ENCODE measurements at places on chromosomes 11 and 22.

DNA sequence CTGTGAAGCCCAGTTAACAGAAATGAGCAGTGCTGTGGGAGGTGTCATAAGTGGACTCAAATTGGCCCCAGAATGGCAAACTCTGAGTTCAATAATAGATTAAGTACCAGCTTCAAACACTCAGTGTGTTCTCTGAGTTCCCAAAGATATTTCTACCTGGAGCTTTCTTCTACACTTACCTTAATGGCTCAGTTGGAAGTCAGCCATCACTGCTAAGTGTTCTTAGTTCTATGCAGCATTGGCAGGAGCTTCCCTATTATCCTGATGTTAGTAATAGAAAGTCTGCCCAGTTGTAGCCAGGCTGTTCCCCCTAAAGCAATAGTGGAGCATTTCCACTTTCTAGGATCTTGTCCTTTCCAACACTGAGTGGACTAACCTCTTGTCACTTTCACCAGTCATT lies 9.7 kb upstream of the PIK3IP1 start:
- DNase-seq, result no peak

DNA sequence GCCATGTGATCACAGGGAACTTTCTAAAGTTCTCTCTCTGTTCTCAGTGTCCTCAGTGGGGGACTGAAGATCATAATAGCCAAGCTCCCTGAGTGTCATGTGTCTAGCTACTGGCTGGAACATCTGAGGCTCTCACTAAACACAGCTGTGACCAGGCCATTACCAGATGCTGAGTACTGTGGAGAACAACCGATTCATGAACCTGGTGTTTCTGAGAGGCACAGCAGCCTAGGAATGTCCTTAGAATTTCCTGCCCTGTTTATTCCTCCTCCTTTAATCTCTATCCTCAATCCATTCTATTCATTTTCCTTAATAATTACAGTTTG lies 93.0 kb downstream of the ME3 start:
- no peak for DNase-seq

GRCh38 chr11:120884154-120885020 lies 139.5 kb upstream of the TBCEL start:
- DNase-seq, result no peak

DNA sequence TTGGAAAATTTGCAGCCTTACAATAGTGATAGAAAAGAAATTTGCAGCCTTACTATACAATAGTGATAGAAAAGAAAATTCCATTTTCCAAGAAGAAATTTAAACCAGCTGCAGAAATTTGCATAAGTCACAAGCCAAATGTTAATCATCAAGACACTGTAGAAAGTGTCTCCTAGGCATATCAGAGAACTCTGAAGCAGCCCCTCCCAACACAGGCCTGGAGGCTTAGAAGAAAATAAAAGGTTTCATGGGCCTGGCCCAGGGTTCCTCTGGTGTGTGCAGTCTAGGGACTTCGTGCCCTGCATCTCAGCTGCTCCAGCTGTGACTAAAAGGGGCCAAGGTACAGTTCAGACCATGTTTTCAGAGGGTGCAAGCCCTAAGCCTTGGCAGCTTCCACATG lies 6.0 kb downstream of the OR4A16 start:
- DNase-seq, result no peak

DNA sequence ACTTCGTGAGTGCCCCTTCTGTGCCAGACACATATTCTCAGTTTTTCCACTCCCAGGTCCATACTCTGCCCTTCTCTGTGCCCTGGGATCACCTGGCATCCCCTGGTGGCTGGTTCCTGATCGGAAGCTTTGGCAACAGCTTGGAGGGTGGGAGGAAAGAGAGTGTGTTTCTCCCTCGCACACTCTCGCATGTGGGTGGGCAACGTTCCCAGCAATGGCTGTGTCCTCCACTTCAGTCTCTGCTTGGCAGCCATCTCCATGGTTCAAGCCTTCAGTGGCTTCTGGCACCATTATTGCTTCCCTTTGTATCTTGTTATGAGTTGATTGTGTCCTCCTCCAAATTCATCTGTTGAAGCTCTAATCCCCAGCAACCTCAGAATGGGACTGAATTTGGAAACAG lies 342.7 kb upstream of the SYN3 start:
- no peak for DNase-seq

- DNase-seq, result no peak
Observed at GRCh38 chr22:34849965-34850364, 216.0 kb upstream of the ISX start.

DNA sequence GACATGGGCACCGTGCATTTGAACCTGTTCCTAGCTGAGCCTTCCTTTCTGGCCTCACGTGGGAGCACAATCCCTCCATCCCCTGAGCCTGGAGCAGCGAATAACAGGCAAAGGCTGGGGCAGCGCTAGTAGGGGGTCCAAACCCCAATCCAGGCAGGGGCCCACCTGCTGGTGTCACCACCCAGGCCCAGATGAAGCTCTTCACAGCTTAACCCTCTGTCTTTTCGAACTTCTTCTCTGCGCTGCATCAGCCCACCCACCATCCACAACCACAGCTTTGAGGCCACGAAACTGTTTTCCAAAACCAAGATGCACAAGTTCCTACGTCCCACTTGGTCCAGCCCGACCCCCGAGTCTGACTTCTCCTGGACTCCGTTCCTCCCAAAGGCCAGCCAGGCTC lies 11.5 kb downstream of the KCNC1 start:
- DNase-seq, result no peak

- no peak for DNase-seq
Observed at GRCh38 chr22:37965940-37966664, 12.6 kb downstream of the POLR2F start.

GRCh38 chr11:7890417-7891172 lies 40.5 kb downstream of the OR10A6 start:
- DNase-seq, result no peak

GRCh38 chr11:62854825-62855570 lies 15.6 kb upstream of the WDR74 start:
- no peak for DNase-seq

DNA sequence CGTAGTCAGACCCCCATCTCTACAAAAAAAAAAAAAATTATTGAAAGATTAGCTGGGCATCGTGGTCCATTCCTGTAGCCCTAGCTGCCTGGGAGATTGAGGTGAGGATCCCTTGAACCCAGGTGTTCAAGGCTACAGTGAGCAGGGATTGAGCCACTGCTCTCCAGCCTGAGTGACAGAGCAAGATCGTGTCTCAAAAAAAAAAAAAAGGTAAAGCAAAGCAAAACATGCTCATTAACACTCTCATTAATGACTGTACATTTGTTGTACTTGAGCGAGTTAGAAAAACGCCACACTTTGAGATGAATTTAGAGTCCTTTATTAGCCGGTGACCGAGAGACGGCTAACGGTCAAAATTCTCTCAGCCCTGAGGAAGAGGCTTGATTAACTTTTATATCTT lies 6.2 kb upstream of the SERHL2 start:
- DNase-seq, result no peak

- no peak for DNase-seq
Observed at GRCh38 chr11:120027546-120028180, 110.2 kb downstream of the TRIM29 start.

DNA sequence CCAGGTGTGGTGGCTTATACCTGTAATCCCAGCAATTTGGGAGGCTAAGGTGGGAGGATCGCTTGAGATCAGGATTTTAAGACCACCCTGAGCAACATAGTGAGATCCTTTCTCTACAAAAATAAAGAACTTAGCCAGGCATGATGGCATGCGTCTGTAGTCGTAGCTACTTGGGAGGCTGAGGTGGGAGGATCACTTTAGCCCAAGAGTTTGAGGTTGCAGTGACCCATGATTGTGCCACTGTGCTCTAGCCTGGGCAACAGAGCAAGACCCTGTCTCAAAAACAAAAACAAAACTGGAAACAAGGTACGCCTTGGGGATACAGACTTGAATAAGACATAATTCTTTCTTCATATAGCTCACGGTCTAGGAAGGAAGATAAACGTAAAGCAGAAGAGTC lies 63.1 kb upstream of the GRAMD1B start:
- no peak for DNase-seq

GRCh38 chr11:47891886-47892285 lies 43.7 kb upstream of the NUP160 start:
- DNase-seq, result no peak

GRCh38 chr22:34068001-34068400 lies 147.7 kb upstream of the LARGE1 start:
- DNase-seq, result no peak

GRCh38 chr11:1508491-1508891 lies 21.9 kb upstream of the MOB2 start:
- DNase-seq, result no peak

DNA sequence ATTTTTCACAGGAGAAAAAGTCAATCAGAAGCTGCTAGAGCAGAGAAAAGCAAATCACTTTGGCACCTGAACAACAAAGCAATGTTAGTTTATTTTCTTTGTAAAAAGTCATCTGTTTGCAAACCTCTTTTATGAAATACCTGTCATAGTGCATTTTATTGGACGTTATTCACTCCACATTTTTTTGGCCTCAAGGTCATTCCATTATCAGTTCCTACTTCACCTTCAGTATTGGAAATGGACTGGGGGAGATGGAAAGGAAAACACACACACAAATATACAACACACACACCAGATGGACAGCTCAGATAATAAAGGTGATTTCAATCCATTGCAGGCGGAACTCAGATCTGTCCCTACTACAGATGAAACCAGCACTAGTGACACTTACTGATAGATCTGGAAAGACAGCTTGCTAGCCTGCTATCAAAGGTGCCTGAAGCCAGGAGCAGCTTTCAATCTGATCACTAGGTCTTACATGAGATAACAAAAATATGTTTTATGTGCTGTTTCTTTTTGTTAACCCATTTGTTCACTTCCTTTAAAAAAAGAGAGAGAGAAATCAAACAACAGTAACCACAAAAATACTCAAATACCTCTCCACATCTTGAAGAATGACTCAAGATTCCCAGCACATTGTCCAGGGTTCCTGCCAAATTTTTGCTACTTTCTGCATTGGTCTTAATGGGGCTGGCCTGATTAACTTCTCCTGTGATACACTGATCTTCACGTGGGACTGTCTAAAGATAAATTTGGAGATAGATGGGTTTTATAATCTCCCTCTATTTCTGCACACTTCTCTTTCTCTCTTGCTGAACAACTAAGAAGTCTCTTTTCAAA lies 844.3 kb upstream of the TENM4 start:
- no peak for DNase-seq

- DNase-seq, result no peak
Observed at GRCh38 chr11:10329935-10330334, 25.1 kb downstream of the ADM start.

DNA sequence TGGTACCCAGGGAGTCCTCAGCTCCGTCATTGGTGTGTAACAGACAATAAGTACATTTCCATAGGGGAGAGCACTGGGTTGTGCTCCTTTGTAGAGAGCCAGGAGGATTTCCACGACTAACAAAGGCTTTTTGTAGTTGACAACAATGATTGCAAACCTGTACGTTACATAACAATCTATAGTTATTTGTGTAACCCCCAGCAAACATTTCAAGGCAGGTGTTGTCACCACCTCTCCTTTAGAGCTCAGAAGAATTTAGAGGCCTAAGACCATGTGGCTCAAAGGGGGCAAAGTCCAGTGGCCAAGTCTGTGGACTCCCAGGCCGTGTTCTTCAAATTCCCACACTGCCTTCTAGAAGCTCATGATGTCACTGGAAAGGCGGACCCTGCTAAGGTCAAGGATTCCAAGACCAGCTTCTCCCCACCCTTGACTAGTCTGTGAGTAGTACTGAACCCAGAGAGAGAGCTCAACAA lies 15.8 kb downstream of the RPL27A start:
- DNase-seq, result no peak

DNA sequence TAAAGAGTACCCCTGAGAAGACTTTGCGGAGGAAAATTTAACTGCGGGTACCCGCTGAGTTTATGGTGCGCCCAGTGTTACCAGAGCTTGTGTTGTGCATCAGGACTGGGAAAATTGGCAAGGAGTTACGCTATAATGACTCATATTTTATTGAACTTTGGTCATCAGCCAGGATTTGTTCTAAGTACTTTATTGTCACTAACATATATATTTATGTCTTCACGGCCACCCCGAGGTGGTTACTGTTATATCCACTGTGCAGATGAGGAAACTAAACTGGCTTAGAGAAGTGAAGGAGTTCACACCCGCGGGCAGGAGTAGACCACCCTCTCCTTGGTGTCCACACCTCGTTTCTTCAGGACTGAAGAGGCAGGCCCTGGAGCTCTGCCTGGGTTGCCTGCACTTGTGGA lies 667 bp downstream of the ACCS start:
- DNase-seq, result no peak

DNA sequence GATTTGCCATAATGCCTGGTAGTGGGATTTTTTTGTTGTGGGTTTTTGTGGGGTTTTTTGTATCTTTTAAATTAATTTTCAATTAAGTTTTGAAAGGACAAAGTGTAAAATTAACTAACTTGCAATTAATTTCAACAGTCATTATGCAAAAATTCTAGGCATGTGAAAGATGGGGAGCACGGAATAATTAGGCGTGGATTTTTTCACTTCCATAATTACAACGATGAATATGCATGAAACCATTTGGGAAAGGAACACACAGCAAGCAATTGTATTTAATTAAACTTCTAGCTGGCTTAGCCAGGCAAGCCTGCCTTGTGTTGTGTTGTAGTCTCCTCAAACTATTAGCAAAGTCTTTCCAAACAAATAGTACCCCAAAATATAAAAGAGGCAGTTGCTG lies 87.8 kb downstream of the COMMD9 start:
- DNase-seq, result no peak

GRCh38 chr11:125514336-125515101 lies 18.5 kb upstream of the FEZ1 start:
- DNase-seq, result no peak

GRCh38 chr22:49264696-49265095 lies 563.0 kb downstream of the BRD1 start:
- no peak for DNase-seq

- no peak for DNase-seq
Observed at GRCh38 chr11:113251281-113251680, 63.1 kb upstream of the TTC12 start.

GRCh38 chr11:45384711-45385241 lies 98.6 kb upstream of the SYT13 start:
- peak; percentile 46 for DNase-seq

GRCh38 chr11:74696939-74697675 lies 34.1 kb downstream of the CHRDL2 start:
- DNase-seq, result peak; percentile 51

- no peak for DNase-seq
Observed at GRCh38 chr22:39183991-39184585, 31.6 kb upstream of the CBX7 start.

GRCh38 chr22:30804626-30805025 lies 110.0 kb downstream of the OSBP2 start:
- no peak for DNase-seq

DNA sequence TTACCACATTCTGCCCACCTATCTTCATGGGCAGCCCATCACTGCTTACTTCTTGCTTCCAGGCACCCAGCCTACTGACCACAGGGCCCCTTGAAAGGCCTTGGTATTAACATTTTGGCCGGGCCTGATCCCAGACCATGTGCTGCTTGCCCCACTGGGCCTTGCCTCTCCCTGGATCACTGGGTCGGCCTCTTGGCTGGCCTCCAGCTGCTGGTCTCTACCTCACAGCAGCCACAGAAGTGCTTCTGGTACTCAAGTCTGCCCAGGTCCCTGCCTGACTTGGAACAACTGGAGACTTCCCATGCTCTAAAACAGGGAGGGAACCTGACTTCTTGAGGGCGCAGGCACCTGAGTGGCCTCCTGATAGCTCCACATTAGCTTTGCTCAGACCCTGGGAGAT lies 63.6 kb downstream of the THAP12 start:
- DNase-seq, result no peak

- peak; percentile 88 for DNase-seq
Observed at GRCh38 chr22:29030618-29031226, 30.9 kb downstream of the C22orf31 start.
